Breast epithelium (tissue), 4 donors: ENCODE measurements at places on chromosomes 3 and 15. TPM values are rescaled to one million over a fixed set of nuclear protein-coding genes. Genes with fewer than 3 reads are reported as not detected.
A peak's percentile ranks its signal among the peaks of the same experiment; 100 is the strongest.

- no peak overlapping the region for H3K27ac ChIP-seq
- H3K36me3 ChIP-seq = no peaks in the 10 kb centered on the region
- DNase-seq = no peak
- no peaks in the 10 kb centered on the region for H3K4me1 ChIP-seq
Observed at GRCh38 chr3:18499301-18499700, 74.2 kb upstream of the SATB1 start.

DNA sequence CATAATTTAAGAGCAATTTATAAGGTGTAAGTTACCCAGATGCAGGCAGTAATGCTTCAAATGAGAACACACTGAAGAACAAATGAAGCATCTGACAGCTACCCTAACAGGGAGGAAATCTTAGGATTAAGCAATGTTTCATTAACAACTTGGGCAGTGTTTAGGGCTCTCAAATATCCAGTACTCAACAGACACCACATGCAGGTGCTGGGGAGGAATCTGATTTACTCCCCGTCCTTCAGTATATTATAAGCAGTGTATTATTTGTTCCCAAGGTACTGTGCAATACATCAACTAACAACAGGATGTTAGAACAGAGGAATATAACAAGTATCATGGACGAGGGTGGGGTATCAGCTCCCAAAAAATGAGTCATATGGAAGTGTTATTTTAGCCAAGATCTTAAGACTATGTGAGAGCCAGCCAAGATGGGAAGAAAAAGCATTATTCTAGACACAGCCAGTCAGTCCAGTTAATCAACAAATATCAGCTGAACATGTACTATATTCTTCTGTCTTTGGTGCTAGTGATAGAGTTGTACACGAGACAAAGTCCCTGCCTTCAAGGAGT is 20.4 kb downstream of the BTBD1 start:
- H3K27me3 ChIP-seq = no peaks in the 10 kb centered on the region
- H3K4me1 ChIP-seq = no peaks in the 10 kb centered on the region
- H3K36me3 ChIP-seq = no peaks in the 10 kb centered on the region
- H3K27ac ChIP-seq = no peak overlapping the region
- DNase-seq = no peak

GRCh38 chr15:73368301-73369136 is at the start of gene HCN4:
HCN4 (minus strand) TSS chr15:73368958; CDS start chr15:73368270, 688 bp downstream.
- peaks cover 64% of the 10 kb centered on the region for H3K27me3 ChIP-seq
- no peaks in the 10 kb centered on the region for H3K36me3 ChIP-seq
- H3K4me3 ChIP-seq = peak within 1 kb of the TSS; percentile 44
- peaks cover 8% of the 10 kb centered on the region for H3K4me1 ChIP-seq
- DNase-seq = no peak

Gene CCDC33
- total RNA-seq = not detected

DNA sequence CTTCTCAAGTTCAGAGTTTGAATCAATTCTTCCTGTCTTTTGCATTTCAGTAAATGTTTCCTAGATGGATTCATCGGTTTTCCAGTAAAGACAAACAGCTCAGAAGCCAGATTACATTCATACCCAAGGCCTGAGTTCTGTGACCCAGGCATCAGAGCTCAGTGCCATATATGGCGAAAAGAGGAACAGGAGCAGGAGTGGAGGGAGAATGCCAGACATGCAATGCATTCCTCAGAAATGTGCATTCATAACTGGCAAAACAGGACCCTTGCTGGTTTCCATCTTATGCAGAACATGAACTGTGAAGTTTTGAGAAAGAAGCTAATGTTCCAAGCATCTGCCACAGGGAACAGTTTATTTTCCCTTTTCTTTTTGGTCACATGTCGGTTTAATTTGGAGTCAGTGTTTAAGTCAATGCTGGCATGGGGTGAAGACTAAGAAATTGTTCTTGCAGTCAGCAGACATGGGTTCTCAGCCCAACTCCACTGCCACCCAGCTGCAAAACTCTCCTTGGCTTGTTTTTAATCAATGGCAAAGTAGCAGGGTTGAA is 116.5 kb downstream of the LPP start:
- no peak for DNase-seq
- no peak overlapping the region for H3K4me3 ChIP-seq

DNA sequence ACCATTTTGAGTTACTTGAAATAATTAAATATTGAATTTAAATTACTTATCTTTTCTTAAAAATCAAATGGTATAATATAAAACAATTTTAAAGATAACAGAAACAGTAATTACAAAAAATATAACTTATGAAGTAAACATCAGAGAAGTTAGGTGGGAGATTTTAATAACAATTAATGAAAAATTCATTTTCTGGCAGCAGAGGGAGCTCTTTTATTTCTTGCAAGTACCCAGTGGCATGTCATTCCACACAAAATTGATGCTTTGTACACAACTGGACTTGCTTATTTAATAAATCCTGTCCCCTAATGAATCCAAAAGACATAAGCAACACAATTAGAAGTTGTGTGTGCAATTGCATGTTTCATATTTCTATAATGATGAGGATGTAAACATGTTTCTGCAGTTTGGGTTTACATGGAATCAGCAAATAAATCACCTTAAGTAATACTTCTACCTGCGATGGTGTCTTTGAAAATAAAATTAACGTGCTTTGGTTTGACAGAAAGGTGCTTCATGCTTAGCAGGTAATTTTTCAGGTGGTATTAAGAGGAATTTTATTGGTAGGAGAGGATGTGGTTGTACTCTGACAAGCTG is 861.3 kb downstream of the ZPLD1 start:
- DNase-seq = no peak
- no peaks in the 10 kb centered on the region for H3K27me3 ChIP-seq
- no peaks in the 10 kb centered on the region for H3K4me1 ChIP-seq
- H3K36me3 ChIP-seq = no peaks in the 10 kb centered on the region

GRCh38 chr15:38207621-38208020 is 45.0 kb upstream of the SPRED1 start:
- H3K27me3 ChIP-seq = no peaks in the 10 kb centered on the region
- no peaks in the 10 kb centered on the region for H3K4me1 ChIP-seq
- H3K36me3 ChIP-seq = no peaks in the 10 kb centered on the region
- H3K4me3 ChIP-seq = no peak overlapping the region
- no peak overlapping the region for H3K27ac ChIP-seq
- DNase-seq = no peak

GRCh38 chr3:134104031-134104430 is 74.3 kb upstream of the SLCO2A1 start:
- no peak overlapping the region for H3K4me3 ChIP-seq
- no peaks in the 10 kb centered on the region for H3K36me3 ChIP-seq
- no peak overlapping the region for H3K27ac ChIP-seq
- DNase-seq = no peak
- H3K27me3 ChIP-seq = no peaks in the 10 kb centered on the region
- no peaks in the 10 kb centered on the region for H3K4me1 ChIP-seq

- H3K4me3 ChIP-seq = no peak overlapping the region
- no peak for DNase-seq
- H3K27ac ChIP-seq = no peak overlapping the region
- no peaks in the 10 kb centered on the region for H3K27me3 ChIP-seq
Observed at GRCh38 chr3:139771331-139771730, 93.6 kb upstream of the NMNAT3 start.

- peak overlapping the region; percentile 24 for H3K4me3 ChIP-seq
- H3K27me3 ChIP-seq = no peaks in the 10 kb centered on the region
- no peak for DNase-seq
- no peaks in the 10 kb centered on the region for H3K36me3 ChIP-seq
Observed at GRCh38 chr15:90419738-90420406, 31.8 kb downstream of the IQGAP1 start.

DNA sequence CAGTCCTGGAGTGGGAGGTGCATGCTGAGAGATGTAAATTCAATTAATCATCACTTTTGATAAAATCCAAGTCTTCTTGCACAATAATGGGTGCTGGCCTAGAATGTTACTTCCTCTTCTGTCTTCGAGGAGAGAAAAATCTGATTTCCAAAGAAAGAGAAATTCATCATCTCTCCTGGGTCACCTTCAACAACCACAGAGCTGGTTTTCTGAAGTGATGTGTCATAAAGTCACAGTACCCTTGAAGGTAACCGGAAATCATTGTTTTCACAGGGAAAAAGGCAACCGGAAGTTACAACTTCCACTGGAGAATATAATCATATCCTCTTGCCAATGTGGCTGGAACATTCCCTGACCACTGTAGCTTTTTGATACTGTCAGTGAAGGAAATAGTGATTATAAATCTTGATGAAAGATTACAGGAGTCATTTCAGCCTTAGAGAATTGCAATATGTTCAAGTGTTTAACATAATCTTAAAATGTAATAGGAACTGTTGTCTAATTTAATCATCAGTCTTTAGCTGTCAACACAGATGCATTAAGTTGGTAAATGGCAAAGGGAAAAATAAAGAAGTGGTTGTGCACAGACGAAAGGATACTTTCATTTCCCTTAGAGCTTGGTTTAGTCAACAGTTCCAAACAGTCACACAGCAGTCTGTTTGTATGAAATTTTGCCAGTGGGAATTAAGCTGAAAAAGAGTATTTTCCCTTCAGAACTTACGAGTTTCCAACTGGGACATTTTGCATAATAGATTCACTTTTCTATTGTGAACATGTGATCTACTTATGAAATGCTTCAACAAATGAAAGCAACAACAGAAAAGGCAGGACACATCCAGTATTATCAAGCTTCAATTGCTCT is 106.5 kb upstream of the SLC4A7 start:
- H3K4me1 ChIP-seq = peaks cover 8% of the 10 kb centered on the region
- no peak for DNase-seq
- no peaks in the 10 kb centered on the region for H3K36me3 ChIP-seq
- H3K4me3 ChIP-seq = peak overlapping the region; percentile 3
- H3K27me3 ChIP-seq = no peaks in the 10 kb centered on the region
- H3K27ac ChIP-seq = peak overlapping the region; percentile 92

Gene HRH1
- total RNA-seq = 3.9 TPM

Gene GPR149
- total RNA-seq = not detected

- no peak overlapping the region for H3K27ac ChIP-seq
- H3K4me3 ChIP-seq = no peak overlapping the region
- no peaks in the 10 kb centered on the region for H3K36me3 ChIP-seq
Observed at GRCh38 chr3:141746962-141747361, 8.9 kb downstream of the RNF7 start.

DNA sequence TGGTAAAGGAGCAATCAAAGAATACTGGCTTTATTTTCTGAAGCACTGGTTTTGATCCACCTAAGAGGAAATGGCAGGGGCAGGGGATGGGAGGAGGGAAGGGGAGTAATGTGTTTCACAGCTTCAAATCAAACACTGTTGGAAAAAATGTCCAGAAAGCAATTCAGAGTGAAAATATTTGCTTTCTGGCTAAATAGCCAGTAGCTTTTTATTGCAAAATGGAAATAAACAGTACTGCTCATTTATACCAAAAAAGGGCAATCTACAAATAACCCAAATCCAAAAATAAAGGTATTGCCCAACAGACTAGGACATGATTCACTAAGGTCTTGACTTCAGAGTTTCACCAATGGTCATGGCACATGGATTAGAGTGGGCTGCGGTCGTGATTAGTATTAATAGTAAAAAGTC is 279.3 kb upstream of the THBS1 start:
- H3K27ac ChIP-seq = peak overlapping the region; percentile 2
- no peak for DNase-seq
- no peaks in the 10 kb centered on the region for H3K27me3 ChIP-seq
- no peaks in the 10 kb centered on the region for H3K4me1 ChIP-seq

DNA sequence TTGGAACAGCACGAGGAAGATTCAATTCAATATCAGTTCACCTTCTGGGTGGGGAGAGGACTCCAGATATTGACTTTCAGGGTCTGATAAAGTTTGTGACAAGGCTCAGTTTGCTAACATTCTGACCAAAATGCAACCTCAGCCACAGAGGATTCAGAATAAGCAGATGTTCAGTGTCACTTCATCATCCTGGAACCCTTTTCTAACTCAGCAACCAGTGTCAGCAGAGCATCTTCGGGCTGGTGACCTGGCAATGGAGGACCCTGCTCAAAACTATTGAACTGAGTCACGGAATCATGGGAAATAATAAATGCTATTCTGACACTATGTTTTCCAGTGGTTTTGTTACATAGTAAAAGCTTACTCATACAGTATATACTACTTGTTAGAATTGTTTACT is 433.4 kb upstream of the CFAP20DC start:
- H3K36me3 ChIP-seq = no peaks in the 10 kb centered on the region
- no peak overlapping the region for H3K4me3 ChIP-seq
- no peak for DNase-seq
- H3K27me3 ChIP-seq = no peaks in the 10 kb centered on the region
- peaks cover 5% of the 10 kb centered on the region for H3K4me1 ChIP-seq

- H3K27me3 ChIP-seq = no peaks in the 10 kb centered on the region
- no peak for DNase-seq
- no peaks in the 10 kb centered on the region for H3K36me3 ChIP-seq
- H3K4me3 ChIP-seq = no peak overlapping the region
Observed at GRCh38 chr3:69081583-69082262, 1.6 kb upstream of the UBA3 start.

Gene FOXB1
- total RNA-seq = not detected

- H3K4me3 ChIP-seq = no peak overlapping the region
- no peak overlapping the region for H3K27ac ChIP-seq
Observed at GRCh38 chr3:149701977-149702350, 44.1 kb upstream of the WWTR1 start.

DNA sequence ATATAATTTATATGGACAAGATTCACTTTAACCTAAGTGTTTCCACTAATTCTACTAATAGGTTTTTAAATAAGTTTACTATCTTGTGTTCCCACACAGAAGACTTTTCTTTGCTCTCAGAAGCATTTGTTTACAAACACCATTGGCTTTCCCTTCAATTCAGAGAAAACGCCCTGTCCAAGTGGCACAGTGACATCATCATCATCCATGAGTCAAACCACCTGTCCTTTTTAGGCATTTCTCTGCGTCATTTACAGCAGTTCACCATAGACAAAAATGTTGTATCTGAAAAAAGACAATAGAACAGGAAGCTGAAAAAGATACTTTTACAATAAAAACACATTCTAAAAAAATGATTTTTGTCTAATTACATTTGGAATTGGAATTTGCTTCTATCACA is 9.3 kb upstream of the BCL2L10 start:
- DNase-seq = no peak
- H3K36me3 ChIP-seq = no peaks in the 10 kb centered on the region
- no peak overlapping the region for H3K4me3 ChIP-seq

- no peak for DNase-seq
- H3K4me1 ChIP-seq = no peaks in the 10 kb centered on the region
- H3K36me3 ChIP-seq = no peaks in the 10 kb centered on the region
- H3K27me3 ChIP-seq = no peaks in the 10 kb centered on the region
Observed at GRCh38 chr3:164806188-164806587, 272.1 kb downstream of the SI start.

Gene SLC30A4
- total RNA-seq = 5.9 TPM

Gene CLDN18
- not detected for total RNA-seq

GRCh38 chr3:56845505-56845904 is 43.8 kb upstream of the ARHGEF3 start:
- H3K27ac ChIP-seq = no peak overlapping the region
- no peak overlapping the region for H3K4me3 ChIP-seq
- no peaks in the 10 kb centered on the region for H3K27me3 ChIP-seq
- DNase-seq = no peak
- H3K36me3 ChIP-seq = no peaks in the 10 kb centered on the region

Gene CRYGS
- 4.2 TPM for total RNA-seq

Gene UQCC5
- 1.3 TPM for total RNA-seq

Gene PLCH1
- 3.4 TPM for total RNA-seq

Gene CD80
- 0.96 TPM for total RNA-seq

- no peak overlapping the region for H3K4me3 ChIP-seq
- H3K27me3 ChIP-seq = no peaks in the 10 kb centered on the region
- no peaks in the 10 kb centered on the region for H3K36me3 ChIP-seq
- H3K27ac ChIP-seq = peak overlapping the region; percentile 91
- DNase-seq = peak; percentile 87
- H3K4me1 ChIP-seq = peaks cover 5% of the 10 kb centered on the region
Observed at GRCh38 chr3:194300382-194300758, 50.8 kb downstream of the CPN2 start.

GRCh38 chr15:70308011-70308734 is 210.5 kb upstream of the TLE3 start:
- H3K4me3 ChIP-seq = no peak overlapping the region
- no peaks in the 10 kb centered on the region for H3K36me3 ChIP-seq
- H3K4me1 ChIP-seq = no peaks in the 10 kb centered on the region
- H3K27me3 ChIP-seq = no peaks in the 10 kb centered on the region
- no peak overlapping the region for H3K27ac ChIP-seq
